ENCODE measurements at places on chromosomes 6 and 20.

GRCh38 chr20:32554965-32555289, 30.2 kb downstream of the NOL4L start:
- no peak for DNase-seq

- no peak for DNase-seq
Observed at GRCh38 chr20:5767493-5768098, 17.4 kb downstream of the SHLD1 start.

- no peak for DNase-seq
Observed at GRCh38 chr6:146968041-146968760, 236.0 kb upstream of the STXBP5 start.

GRCh38 chr6:120874422-120874821, 459.9 kb downstream of the TBC1D32 start:
- no peak for DNase-seq

GRCh38 chr6:150293423-150294173, 75.2 kb upstream of the IYD start:
- no peak for DNase-seq

DNA sequence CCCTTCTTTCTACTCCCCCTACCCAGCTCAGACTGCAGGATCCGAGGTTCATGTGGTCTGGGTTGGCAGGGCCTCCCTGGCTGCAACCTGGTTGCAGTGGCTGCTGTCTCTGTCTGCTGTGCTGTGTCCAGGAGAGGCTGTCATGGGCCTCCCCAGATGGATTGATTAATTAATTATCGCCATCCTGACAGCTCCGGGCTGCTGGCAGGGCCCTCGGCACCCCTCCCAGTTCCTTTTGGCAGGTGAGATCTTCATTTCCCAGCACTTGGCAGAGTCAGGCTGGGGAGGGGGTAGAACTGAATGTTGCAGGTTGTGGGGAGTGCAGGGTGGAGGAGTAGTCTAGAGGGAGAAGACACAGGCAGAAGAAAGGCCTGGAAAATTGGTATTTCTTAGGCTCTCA, 56.7 kb upstream of the ZFAND3 start:
- DNase-seq: no peak

GRCh38 chr6:37366910-37367309, 13.1 kb downstream of the RNF8 start:
- no peak for DNase-seq

DNA sequence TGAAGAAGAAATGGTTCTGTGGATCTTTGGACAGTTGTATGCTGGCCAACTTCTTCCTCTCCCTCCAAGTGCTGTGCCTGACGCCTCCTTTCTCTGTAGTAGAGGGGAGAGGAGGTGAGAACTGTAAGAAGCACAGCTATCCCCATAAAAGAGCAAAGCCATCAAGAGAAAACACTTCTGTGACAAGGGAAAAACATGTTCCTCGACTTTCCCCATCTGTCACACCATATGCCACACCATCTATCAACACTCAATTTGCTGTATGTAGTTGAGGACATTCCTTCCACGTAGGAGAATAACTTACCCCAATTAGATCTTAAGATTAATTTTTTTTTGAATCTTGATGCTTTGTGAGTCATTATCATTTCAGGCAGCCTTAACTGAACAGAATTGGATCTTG, 156.2 kb upstream of the PLCB4 start:
- no peak for DNase-seq

- no peak for DNase-seq
Observed at GRCh38 chr6:44771647-44772415, 384.3 kb downstream of the CDC5L start.

DNA sequence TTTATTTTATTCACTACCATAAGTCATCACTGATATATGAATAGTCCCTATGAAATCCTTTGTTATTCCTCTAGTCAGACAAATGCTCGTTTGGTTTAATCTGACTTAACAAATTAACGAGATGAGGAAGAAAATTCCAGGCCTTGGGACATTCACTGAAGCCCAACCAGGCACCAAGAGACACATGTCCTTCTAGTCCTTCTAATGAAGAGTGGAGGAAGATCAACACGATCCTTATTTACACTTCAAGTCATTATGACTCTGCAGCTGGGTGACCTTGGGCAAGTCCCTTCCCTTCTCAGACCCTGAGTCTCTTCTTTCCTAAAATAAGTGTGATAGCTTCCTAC, 117.5 kb downstream of the CEBPB start:
- DNase-seq: no peak

- DNase-seq: no peak
Observed at GRCh38 chr6:79180052-79180451, 54.4 kb downstream of the HMGN3 start.

DNA sequence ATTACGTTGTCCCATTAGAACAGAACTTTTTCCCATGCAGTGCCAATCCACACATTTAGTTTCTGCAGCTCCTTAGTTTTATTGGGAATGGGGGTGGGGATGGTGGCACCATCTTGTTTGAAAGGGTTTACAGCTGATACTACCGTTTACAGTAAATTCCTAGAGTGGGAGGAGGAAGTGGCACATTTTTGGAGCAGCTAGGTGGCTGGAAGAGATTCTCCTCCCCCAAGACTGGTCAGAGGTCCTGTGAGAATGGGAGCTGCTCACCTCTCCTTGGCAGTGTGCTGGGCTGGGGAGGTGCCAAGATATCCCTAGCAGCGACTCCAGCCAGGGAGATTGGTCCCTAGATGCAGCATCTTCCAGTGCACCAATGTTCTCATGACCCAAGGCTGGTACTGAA, 12.4 kb upstream of the CCN6 start:
- no peak for DNase-seq

- DNase-seq: no peak
Observed at GRCh38 chr6:63640062-63640461, 4.5 kb downstream of the PHF3 start.

DNA sequence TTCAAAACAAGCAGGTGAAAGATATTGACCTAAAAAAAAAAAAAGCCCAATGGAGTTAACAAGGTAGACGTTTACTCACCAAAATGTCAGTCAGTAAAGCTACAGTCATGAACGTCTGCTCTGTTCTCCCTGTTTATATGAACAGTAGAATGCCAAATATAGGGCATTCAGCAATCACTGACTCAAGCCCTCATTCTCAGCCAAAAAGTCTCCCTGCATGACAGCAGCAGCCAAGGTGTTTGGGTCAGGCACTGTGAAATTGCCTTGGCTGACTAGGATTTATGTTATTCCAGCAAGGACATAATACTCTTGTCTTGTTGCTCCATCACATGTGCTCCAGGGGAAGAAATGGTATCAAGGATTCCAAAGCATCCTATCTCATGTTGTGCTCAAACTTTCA, 194.7 kb upstream of the RSPO3 start:
- DNase-seq: no peak

- no peak for DNase-seq
Observed at GRCh38 chr20:16505894-16506293, 67.4 kb downstream of the KIF16B start.

GRCh38 chr6:24940311-24940917, 4.7 kb upstream of the RIPOR2 start:
- DNase-seq: no peak

DNA sequence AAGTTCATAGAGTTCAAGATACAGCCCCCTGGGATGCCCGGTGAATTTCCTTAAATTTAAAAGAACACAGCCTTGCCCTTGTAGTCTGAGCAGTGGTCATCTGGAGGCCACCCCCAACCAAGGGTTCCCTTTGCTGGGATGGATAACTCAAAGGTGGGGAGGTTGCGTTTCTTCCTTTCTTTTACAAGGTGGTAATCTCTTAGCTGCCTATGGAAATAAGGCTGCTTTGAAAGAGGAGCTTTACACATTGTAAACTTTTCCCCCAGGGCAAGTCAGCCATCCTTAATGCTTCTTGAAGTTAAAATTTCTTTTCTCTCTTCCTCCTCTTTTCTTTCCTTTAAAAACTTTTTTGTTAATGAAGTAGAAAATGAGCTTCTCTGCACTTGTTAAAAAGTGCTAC, 71.2 kb upstream of the PRDM1 start:
- DNase-seq: no peak

DNA sequence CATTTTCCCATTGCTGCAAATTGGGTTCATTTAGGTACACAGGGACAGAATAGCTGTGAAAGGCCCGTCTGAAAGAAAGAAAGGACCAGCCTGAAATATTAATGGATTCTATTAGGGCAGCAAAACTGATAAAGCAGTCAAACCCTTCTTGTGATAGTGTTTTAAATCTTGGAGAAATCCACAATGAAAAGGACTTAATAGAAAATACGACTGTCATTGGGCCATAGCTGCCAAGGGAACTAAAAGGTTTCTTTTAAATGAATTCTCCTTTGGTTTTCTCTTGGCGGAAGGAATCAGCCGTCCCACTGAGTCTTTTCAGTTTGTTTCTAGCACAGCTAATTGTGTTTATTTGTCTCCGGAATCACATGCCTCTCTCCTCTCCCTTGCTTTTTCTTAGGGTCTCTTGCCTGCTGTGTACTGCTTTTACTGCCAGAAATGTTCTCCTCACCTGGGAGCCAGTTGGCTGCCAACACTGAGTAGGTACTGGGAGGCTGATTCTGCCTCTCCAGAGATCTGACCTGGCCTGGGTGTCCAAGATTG, 11.3 kb downstream of the PAQR8 start:
- no peak for DNase-seq

GRCh38 chr20:63829945-63830835, 874 bp downstream of the ZBTB46 start:
- no peak for DNase-seq

GRCh38 chr20:38610521-38610920, 8.9 kb downstream of the ARHGAP40 start:
- DNase-seq: no peak

- no peak for DNase-seq
Observed at GRCh38 chr20:53364646-53365045, 229.0 kb downstream of the ZNF217 start.

- no peak for DNase-seq
Observed at GRCh38 chr6:157220485-157220884, 102.8 kb downstream of the TMEM242 start.

DNA sequence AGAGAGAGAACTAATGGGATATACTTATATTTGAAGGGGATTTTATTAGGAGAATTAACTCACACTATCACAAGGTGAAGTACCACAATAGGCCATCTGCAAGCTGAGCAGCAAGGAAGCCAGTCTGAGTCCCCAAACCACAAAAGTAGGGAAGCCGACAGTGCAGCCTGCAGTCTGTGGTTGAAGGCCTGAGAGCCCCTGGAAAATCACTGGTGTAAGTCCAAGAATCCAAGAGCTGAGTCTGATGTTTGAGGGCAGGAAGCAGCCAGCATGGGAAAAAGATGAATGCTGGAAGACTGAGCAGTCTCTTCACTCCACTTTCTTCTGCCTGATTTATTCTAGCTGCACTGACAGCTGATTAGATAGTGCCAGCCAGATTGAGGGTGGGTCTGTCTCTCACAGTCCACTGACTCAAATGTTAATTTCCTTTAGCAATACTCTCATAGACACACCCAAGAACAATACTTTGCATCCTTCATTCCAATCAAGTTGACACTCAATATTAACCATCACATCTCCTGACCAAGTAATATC, 823.9 kb downstream of the PHF3 start:
- DNase-seq: no peak

DNA sequence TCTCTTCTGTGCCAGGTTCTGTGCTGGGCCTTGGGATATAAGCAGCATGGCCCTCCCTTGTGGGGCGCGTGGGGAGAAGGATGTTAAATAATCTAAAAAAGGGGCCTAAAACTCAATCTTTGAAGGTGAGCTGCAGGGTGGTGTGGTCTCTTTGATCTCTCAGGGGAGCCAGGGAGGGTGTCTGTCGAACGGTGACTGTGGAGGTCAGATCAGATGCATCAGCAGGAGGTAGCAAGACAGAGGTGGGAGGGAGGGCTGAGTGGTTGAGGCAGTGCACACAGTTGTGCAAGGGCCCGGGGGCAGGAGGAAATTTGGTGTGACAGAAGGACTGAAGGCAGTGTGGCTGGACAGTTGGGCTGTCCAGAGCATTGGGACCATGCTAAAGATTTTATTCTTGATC, 287.3 kb downstream of the BMP7 start:
- no peak for DNase-seq

GRCh38 chr6:31378062-31378720, 21.2 kb upstream of the HLA-B start:
- no peak for DNase-seq

DNA sequence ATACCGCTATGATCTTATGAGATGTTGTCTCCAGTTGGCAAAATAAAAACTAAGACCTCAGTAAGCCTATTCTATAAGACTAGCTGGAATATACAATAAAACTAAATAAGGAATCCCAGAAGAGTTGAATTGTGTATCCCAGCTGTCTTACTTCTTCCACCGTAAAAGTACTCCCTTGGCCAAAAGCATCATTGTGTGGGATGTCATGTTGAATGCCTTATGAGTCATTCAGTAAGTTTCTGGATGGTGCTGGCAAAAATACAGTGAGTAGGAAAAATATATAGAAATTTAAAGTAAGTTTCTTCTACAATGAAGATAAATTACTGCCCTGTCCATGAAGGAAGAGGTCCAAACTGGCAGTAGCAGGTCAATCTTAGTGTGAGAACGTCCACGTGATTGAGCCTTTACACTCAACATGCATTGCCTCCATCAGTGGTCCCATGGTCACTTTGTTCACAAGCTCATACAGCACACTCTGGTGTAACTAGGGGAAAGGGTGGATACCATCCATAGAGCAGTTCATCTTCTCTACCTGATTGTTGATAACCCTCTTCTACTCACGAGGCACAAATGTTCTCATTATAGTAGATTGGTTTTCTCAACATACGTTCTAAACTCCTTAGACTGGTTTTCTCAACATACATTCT, 13.7 kb upstream of the ZNF318 start:
- DNase-seq: no peak
